Ovary (tissue), 10 donors: ENCODE measurements at places on chromosomes 12 and 14. TPM values are rescaled to one million over a fixed set of nuclear protein-coding genes. Genes with fewer than 3 reads are reported as not detected.

DNA sequence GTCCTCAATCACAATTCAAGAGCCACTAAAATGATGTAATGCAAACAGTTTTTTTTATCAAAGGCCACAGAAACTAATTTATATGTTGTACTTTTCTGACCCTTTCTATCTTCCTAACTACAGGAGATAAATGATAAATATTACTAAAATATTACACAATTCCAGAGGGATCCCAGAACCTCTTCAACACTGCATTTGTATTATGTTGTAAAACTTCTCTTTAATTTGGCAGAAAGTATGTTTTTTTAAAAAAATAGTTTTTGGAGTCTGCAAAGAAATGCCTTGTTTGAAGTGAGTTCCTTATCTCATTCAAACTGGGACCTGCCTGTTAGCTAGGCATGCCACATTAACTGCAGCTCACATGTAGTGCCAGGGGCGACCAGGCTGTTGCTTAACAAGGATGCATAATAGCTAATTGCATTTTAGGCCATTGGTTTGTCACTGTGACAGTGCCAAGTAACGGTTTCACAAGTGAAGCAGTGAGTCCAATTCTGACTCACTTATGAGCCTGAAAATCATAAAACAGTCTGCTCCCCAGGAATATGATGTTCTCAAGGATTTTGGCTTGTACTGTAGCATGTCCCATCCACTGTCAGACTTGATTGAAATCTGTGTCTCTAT is 266.9 kb downstream of the KTN1 start:
- H3K4me1 ChIP-seq, result peaks cover 2% of the 10 kb centered on the region
- H3K36me3 ChIP-seq, result no peaks in the 10 kb centered on the region
- no peak overlapping the region for H3K27ac ChIP-seq

Gene PLEKHG7
- total RNA-seq, result 0.25 TPM

DNA sequence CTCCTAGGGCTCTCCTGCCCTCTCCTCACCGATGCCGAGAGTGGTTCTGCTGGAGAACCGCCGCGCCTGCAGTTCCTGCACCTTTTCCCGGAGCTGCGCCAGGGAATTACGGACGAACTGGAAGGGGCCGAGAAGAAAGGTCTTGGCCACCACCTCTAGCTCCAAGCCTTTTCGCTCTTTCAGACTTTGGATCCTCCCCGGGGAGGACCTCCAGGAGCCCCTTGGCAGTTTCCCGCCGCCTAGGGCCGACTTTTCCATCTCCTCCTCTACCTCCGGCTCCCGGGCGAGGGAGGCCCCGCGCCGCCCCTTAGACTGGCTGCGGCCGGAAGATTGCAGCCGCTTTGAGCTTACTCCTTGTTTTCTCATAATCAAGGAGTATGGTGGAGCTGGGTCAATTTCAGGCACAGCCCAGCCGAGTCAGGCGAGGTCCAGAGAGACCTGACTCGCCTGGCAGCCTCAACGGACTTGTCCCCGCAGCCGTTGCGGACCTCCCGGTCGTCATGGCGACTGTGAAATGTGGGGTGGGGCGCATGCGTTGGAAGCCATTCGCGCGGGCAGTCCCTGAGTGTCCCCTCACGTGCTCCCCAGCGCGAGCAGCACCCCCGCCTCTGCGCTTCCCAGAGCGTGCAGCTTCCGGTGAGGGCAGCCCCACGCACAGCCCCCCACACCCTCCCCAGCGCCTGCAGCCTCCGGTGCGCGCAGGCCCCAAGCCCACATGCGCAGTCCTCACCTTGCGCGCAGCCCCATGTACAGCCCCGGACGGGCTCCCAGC is at the start of gene DPY19L2:
TSS of gene DPY19L2 (minus strand) at position 466 of the 772 bp plus-strand sequence. CDS start at position 366, 100 bp downstream.
- H3K4me3 ChIP-seq, result peak within 1 kb of the TSS; percentile 52
- no peaks in the 10 kb centered on the region for H3K36me3 ChIP-seq
- peaks cover 2% of the 10 kb centered on the region for H3K4me1 ChIP-seq
- peak within 1 kb of the TSS; percentile 84 for H3K27ac ChIP-seq

DNA sequence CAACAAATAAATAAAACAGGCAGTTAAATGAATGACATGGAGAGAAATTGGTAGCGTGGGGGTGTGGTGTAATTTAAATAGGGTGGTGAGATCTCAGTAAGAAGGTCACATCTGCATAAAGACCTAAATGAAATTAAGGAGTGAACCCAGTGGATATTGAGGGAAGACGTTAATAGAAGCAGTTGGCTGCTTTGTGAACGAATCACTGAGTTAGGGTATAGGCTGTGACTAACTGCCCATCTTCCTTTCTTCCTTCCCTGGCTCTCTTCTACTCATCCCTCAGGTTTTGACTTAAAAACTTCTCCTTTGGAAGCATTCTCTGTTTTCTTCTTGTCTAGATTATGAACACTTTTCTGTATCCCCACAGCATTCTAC is 64.7 kb downstream of the BTG1 start:
- H3K4me1 ChIP-seq, result peaks cover 3% of the 10 kb centered on the region
- H3K4me3 ChIP-seq, result no peak overlapping the region
- no peak overlapping the region for H3K27ac ChIP-seq
- DNase-seq, result no peak
- H3K36me3 ChIP-seq, result no peaks in the 10 kb centered on the region

Gene EGLN3
- 2.4 TPM for total RNA-seq

- DNase-seq, result no peak
- H3K4me3 ChIP-seq, result no peak overlapping the region
- H3K27ac ChIP-seq, result no peak overlapping the region
- no peaks in the 10 kb centered on the region for H3K36me3 ChIP-seq
These were observed 193.5 kb upstream of the EEA1 start for GRCh38 chr12:93122569-93123091.

DNA sequence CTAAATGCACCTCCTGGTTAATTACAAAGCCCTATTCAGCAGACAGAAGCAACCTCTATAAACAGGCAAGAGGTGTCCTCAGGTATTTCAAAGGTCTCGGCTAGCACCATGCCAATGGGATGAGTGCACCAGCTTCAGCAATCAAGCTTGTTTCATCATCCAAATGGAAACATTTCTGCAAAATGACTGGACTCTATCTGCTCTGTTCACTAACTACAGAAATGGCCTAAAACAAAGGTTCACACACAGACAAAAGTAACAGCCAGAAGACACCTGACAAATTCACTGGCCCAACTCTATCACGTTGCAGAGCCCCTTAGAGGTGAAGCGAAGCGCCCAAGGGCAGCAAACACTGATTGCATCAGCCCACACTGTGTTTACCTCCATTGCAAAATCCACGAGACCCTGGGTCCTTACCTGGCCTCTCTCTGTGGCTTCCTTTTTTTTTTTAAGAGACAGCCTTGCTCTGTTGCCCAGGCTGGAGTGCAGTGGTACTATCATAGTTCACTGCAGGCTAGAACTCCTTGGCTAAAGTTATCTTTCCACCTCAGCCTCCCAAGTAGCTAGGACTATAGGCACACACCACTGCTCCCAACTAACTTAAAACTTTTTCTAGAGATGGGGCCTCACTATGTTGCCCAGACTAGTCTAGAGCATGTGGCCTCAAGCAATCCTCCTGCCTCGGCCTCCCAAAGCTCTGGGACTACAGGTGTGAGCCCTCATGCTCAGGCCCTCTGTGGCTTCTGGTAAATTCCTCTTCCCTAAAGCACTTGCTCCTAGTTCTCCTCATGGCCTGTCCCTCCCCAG is 8.5 kb upstream of the SYNE3 start:
- DNase-seq, result no peak
- no peaks in the 10 kb centered on the region for H3K36me3 ChIP-seq
- no peak overlapping the region for H3K27ac ChIP-seq
- no peak overlapping the region for H3K4me3 ChIP-seq
- no peaks in the 10 kb centered on the region for H3K27me3 ChIP-seq

Gene LHX5
- total RNA-seq, result not detected

DNA sequence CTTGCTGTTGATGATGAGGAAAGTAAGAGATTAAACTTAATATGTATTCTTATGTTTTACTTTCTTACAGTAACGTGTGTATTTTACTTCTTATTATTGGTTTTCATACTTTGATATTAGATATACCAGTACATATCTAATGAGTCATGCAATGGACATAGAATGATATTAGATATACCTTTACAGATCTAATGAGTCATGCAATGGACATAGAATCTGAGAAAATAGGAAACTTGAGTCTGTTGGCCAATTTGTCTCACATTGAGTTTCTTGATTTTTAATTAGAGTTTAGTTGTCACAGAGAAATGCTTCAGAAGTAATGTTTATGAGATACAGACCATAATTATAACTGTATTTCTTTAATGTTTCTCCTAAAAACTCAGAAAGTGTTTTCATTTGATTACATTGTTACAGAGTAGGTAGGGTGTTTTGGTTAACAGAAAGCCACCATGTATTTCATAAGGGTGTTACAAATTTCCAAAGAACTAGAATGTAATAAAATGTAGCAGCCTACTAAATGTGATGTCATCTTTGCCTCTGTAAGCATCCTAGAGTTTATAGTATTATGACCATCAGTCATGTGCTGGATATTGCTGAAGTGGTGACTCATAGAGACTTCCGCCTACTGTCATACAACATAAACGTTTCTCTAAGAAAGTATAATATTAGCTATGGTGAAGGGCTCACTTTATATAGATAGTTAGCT is 3.0 kb downstream of the GAS2L3 start:
- H3K27ac ChIP-seq, result no peak overlapping the region
- no peaks in the 10 kb centered on the region for H3K36me3 ChIP-seq
- DNase-seq, result no peak
- no peaks in the 10 kb centered on the region for H3K27me3 ChIP-seq
- no peaks in the 10 kb centered on the region for H3K4me1 ChIP-seq

- no peak for DNase-seq
- no peak overlapping the region for H3K4me3 ChIP-seq
- H3K27me3 ChIP-seq, result no peaks in the 10 kb centered on the region
- H3K4me1 ChIP-seq, result no peaks in the 10 kb centered on the region
- H3K36me3 ChIP-seq, result no peaks in the 10 kb centered on the region
These were observed 54.7 kb downstream of the ATG14 start for GRCh38 chr14:55356913-55357312.

GRCh38 chr14:104140213-104140462 is 1.8 kb downstream of the KIF26A start:
- H3K4me1 ChIP-seq, result peaks cover 17% of the 10 kb centered on the region
- no peak overlapping the region for H3K27ac ChIP-seq
- no peaks in the 10 kb centered on the region for H3K27me3 ChIP-seq
- no peaks in the 10 kb centered on the region for H3K36me3 ChIP-seq
- DNase-seq, result peak; percentile 11
- no peak overlapping the region for H3K4me3 ChIP-seq

Gene PTGER2
- total RNA-seq, result 4.6 TPM

Gene TSHR
- total RNA-seq, result not detected

- peaks cover 4% of the 10 kb centered on the region for H3K4me1 ChIP-seq
- H3K27me3 ChIP-seq, result no peaks in the 10 kb centered on the region
- no peak for DNase-seq
- no peak overlapping the region for H3K4me3 ChIP-seq
- H3K27ac ChIP-seq, result no peak overlapping the region
These were observed 221.0 kb downstream of the PTPRO start for GRCh38 chr12:15543347-15543746.
